Fibroblast of lung (primary cell): ENCODE measurements at places on chromosomes 3 and 15. TPM values are rescaled to one million over a fixed set of nuclear protein-coding genes. Genes with fewer than 3 reads are reported as not detected.

GRCh38 chr3:197353001-197353866 is 54.8 kb upstream of the DLG1 start:
- no peaks in the 10 kb centered on the region for H3K36me3 ChIP-seq
- H3K4me3 ChIP-seq: no peak overlapping the region
- H3K4me1 ChIP-seq: peaks cover 6% of the 10 kb centered on the region
- H3K27me3 ChIP-seq: peaks cover 2% of the 10 kb centered on the region
- no peak for DNase-seq

Gene MOBP
- total RNA-seq: not detected in 2 replicates

Gene FOXB1
- total RNA-seq: not detected in 2 replicates

Gene MRAS
- total RNA-seq: 48.0 and 73.0 TPM in 2 replicates

GRCh38 chr15:25738171-25738965 is 124.8 kb downstream of the ATP10A start:
- H3K27me3 ChIP-seq: no peaks in the 10 kb centered on the region
- H3K36me3 ChIP-seq: no peaks in the 10 kb centered on the region
- peak; percentile 13 for DNase-seq
- no peak overlapping the region for H3K27ac ChIP-seq
- peaks cover 4% of the 10 kb centered on the region for H3K4me1 ChIP-seq

GRCh38 chr3:46705751-46706552 is 4.8 kb downstream of the TMIE start:
- peak; percentile 57 for DNase-seq
- H3K4me1 ChIP-seq: no peaks in the 10 kb centered on the region
- H3K27ac ChIP-seq: no peak overlapping the region
- no peaks in the 10 kb centered on the region for H3K36me3 ChIP-seq
- H3K4me3 ChIP-seq: no peak overlapping the region

DNA sequence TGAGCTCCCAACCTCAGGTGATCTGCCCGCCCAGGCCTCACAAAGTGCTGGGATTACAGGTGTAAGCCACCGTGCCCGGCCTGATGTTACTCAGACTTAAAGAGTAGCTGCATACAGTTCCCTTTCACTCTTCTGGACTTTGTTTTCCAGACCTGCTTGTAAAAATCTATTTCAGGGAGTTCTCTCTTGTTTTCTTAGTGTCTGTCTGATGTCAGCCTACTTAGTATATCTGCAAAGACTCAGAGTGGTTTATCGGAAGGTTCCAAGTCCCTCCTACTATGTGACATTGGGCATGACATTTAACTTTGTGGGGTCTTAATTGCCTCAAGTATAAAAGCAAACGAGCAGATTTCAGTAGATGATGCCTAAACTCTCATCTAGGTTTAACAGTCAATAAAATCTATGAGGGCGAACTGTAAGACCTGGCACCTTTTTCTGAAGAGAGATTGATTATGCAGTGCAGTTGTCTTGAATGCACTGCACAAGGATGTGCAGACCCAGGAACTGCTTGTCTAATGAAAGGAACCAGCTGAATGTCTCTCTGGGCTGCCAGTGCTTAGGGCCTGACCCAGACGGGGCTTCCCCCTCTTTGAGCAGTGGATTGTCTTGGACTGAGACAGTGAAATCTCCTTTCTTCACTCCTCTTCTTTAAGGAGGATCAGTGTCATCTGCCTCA is 301.4 kb downstream of the PTPRG start:
- H3K27ac ChIP-seq: no peak overlapping the region
- H3K27me3 ChIP-seq: no peaks in the 10 kb centered on the region
- DNase-seq: no peak
- no peak overlapping the region for H3K4me3 ChIP-seq

Gene ALDH1A3
- total RNA-seq: 32.5 and 73.7 TPM in 2 replicates

DNA sequence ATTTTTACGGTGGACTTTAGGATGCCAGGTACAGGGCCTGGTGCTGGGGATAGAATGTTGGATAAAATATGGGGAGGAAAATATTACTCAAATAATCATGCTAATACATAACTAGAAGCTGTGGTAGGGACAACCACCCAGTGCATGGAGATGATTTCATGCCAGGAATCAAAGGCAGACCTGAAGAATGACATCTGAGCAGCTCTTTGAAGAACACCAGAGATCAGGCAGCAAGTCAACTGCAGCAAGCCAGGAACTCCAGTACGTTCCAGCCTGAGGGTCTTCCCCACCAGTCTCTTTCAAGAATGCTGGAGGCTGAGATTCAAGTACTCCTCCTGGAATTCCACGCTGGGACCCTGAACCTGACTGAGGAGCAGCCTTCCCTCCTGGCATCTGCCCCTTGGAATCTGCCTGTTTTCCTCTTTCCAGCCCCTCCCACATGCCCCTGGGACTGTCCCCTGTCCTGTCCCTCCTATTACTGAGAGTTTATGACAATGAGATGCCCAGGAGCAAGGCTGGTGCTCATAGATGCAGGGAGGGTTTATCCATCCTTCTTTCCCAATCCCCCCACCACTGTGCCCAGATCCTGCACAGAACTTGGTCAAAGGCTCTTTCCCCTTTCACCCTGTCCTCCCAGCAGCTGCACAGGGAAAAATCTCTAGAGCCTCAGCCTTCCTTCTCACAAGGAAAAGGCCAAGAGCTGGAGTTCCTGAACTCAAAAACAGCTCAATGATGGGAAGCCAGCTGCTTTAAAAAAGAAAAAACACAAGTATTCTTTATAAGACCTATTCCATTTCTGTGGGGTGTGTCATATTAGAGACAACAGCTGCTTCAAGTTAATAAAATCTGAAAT is 68.0 kb downstream of the PDZRN3 start:
- peak overlapping the region; percentile 7 for H3K27ac ChIP-seq
- H3K27me3 ChIP-seq: no peaks in the 10 kb centered on the region
- H3K4me1 ChIP-seq: peaks cover 17% of the 10 kb centered on the region
- DNase-seq: no peak
- H3K36me3 ChIP-seq: no peaks in the 10 kb centered on the region

Gene SKOR1
- under 0.01 and 0.17 TPM in 2 replicates for total RNA-seq

GRCh38 chr3:97488741-97489140 is 275.8 kb upstream of the ARL6 start:
- H3K36me3 ChIP-seq: no peaks in the 10 kb centered on the region
- no peak overlapping the region for H3K27ac ChIP-seq
- no peak overlapping the region for H3K4me3 ChIP-seq
- no peaks in the 10 kb centered on the region for H3K27me3 ChIP-seq
- no peaks in the 10 kb centered on the region for H3K4me1 ChIP-seq
- DNase-seq: no peak

GRCh38 chr3:134621854-134622253 is 29.0 kb downstream of the KY start:
- DNase-seq: peak; percentile 22
- no peaks in the 10 kb centered on the region for H3K27me3 ChIP-seq
- no peak overlapping the region for H3K4me3 ChIP-seq
- no peaks in the 10 kb centered on the region for H3K4me1 ChIP-seq
- H3K27ac ChIP-seq: no peak overlapping the region

Gene KNSTRN
- 15.7 and 30.9 TPM in 2 replicates for total RNA-seq

- no peaks in the 10 kb centered on the region for H3K27me3 ChIP-seq
- H3K4me3 ChIP-seq: no peak overlapping the region
- no peak overlapping the region for H3K27ac ChIP-seq
- H3K4me1 ChIP-seq: peaks cover 24% of the 10 kb centered on the region
Observed at GRCh38 chr3:69750549-69750948, 11.3 kb downstream of the MITF start.

- H3K4me3 ChIP-seq: no peak overlapping the region
- H3K36me3 ChIP-seq: no peaks in the 10 kb centered on the region
- no peaks in the 10 kb centered on the region for H3K27me3 ChIP-seq
Observed at GRCh38 chr15:47959617-47960413, 161.0 kb upstream of the SLC24A5 start.

Gene NMB
- total RNA-seq: 3.1 and 3.6 TPM in 2 replicates

- H3K27ac ChIP-seq: no peak overlapping the region
- no peaks in the 10 kb centered on the region for H3K36me3 ChIP-seq
- DNase-seq: no peak
- no peak overlapping the region for H3K4me3 ChIP-seq
- peaks cover 3% of the 10 kb centered on the region for H3K4me1 ChIP-seq
Observed at GRCh38 chr3:58027704-58028317, 19.6 kb downstream of the FLNB start.

DNA sequence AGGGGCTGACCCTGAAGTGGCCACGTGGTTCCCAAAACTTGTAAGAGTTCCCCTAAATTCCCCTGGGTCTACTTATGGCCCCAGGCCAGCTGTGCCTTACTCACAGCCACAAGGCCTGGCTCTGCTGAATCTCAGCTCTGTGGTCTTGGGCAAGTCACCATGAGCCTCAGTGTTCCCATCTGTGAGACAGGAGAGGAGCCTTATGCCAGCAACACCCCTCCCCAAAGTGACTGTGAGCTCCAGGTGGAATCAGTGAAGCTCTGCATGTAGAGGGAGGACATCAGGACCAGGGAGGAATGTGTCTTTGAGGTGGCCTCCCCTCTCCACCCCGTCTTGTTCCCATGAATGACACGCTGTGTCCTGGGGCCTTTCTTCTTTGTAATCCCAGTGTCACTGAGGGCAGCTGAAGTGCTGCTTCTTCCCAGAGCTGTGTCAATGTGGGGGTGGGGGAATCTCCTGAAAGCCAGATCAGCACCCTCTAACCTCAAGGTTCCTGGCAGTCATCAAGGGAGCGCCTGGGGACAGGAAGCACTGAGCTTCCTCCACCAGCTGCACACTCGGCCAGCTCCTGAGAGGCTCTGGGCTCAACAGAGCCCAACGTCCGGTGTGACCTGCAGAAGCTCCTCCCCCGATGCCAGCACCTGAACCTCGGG is 258.9 kb downstream of the UACA start:
- H3K36me3 ChIP-seq: no peaks in the 10 kb centered on the region
- no peak overlapping the region for H3K4me3 ChIP-seq
- peaks cover 31% of the 10 kb centered on the region for H3K4me1 ChIP-seq
- no peak overlapping the region for H3K27ac ChIP-seq
- H3K27me3 ChIP-seq: no peaks in the 10 kb centered on the region
- peak; percentile 63 for DNase-seq

Gene STRA6
- total RNA-seq: 0.17 TPM in 1 of 2 replicates, not detected in the other

- H3K27me3 ChIP-seq: no peaks in the 10 kb centered on the region
- no peak overlapping the region for H3K4me3 ChIP-seq
- no peak for DNase-seq
- no peaks in the 10 kb centered on the region for H3K4me1 ChIP-seq
- no peaks in the 10 kb centered on the region for H3K36me3 ChIP-seq
Observed at GRCh38 chr3:126058666-126059065, 25.3 kb downstream of the SLC41A3 start.

GRCh38 chr3:10442151-10442795 is 63.1 kb downstream of the ATP2B2 start:
- H3K4me1 ChIP-seq: peaks cover 2% of the 10 kb centered on the region
- H3K27me3 ChIP-seq: no peaks in the 10 kb centered on the region
- no peak overlapping the region for H3K27ac ChIP-seq
- peak; percentile 70 for DNase-seq
- no peaks in the 10 kb centered on the region for H3K36me3 ChIP-seq

- H3K36me3 ChIP-seq: no peaks in the 10 kb centered on the region
- H3K4me3 ChIP-seq: no peak overlapping the region
- peaks cover 3% of the 10 kb centered on the region for H3K4me1 ChIP-seq
- no peaks in the 10 kb centered on the region for H3K27me3 ChIP-seq
Observed at GRCh38 chr3:157248590-157249422, 88.9 kb upstream of the CCNL1 start.
